ENCODE measurements at places on chromosomes 1 and 21. TPM values are rescaled to one million over a fixed set of nuclear protein-coding genes. Genes with fewer than 3 reads are reported as not detected.
A peak's percentile ranks its signal among the peaks of the same experiment; 100 is the strongest.

GRCh38 chr1:179230721-179231120 lies 1.2 kb upstream of the ABL2 start:
- no peak for DNase-seq

LDLRAD1 gene
- total RNA-seq, result not detected

DNA sequence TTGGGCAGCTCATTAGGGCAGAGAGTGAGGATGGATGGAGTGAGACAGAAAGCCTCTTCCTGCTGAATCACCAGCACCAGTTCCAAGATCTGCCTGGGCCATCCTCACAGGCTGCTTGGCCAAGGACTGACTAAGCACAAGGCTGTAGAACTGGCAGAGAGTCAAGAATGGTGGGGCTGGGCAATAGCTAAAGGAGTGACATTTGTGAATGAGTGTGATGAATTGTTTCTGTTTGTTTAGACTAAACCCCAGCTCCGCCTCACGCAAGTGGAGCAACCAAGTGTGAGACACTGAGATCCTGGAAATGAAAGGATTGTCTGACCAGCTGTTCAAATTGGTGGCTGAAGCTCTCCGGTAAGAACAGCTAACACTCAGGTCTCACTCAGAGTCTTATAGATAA lies 38.6 kb downstream of the BRINP2 start:
- peak; percentile 15 for DNase-seq

DNA sequence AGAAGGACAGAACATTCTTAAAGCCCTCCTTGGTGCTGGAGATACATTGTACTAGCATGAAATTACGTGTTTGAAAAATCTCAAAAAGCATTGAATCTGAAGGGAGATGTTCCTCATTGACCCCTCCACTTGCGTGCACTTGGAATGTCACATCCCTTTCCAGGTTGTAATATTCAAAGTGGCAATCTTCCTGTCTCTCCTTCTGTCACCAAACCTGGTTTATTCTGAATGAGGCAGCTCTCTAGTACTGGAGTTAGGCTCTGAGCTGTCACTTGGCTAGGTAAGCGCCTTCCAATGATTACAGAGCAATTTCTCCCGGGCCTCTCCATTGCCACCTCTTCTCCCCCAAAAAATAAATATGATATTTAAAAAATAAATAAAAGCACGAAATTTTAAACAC lies 855 bp downstream of the DSCAM start:
- DNase-seq, result no peak

GRCh38 chr1:12548973-12549459 lies 69.0 kb downstream of the DHRS3 start:
- no peak for DNase-seq

GRCh38 chr1:76279101-76279748 lies 204.7 kb downstream of the ST6GALNAC3 start:
- DNase-seq, result no peak

DNA sequence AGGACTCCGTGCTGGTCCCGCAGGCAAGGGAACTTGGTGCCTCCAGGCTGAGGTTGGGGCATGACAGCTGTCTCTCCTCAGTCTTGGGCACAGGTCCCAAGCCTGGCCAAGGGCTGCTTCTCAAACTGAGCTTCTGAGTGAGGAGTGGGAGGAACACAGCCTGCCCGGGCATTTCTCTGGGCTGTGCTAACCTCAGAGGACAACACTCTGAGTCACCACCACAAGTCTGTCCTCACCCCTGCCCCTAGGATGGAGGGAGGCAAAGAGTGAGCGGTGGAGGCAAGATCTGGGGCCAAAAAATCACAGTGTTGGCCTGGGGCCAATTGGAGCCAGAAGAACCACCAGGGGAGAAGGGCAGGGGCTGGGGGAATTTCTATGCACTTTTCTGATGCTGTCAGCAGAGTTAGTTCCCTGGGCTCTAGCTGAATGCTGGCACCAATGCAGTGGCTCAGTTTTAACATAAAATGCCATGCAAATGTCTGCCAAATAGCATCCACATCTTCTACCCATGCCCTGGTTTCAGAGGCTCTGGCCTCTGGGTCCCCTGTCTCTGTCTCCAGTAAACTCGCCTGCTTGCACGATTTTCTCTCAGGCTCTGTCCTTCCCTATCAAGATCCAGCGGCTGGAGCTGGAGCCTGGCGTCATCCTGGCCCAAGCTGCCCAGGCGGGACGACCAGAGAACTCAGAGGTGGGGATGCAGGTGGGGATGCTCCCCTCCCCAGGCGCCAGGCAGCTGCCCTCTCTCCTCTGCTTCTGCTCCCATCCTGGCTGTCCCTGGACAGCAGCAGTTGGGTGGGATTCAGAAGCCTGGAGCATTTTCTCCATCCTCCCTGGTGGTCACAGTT lies 11.0 kb upstream of the CDK18 start:
- DNase-seq, result no peak

DNA sequence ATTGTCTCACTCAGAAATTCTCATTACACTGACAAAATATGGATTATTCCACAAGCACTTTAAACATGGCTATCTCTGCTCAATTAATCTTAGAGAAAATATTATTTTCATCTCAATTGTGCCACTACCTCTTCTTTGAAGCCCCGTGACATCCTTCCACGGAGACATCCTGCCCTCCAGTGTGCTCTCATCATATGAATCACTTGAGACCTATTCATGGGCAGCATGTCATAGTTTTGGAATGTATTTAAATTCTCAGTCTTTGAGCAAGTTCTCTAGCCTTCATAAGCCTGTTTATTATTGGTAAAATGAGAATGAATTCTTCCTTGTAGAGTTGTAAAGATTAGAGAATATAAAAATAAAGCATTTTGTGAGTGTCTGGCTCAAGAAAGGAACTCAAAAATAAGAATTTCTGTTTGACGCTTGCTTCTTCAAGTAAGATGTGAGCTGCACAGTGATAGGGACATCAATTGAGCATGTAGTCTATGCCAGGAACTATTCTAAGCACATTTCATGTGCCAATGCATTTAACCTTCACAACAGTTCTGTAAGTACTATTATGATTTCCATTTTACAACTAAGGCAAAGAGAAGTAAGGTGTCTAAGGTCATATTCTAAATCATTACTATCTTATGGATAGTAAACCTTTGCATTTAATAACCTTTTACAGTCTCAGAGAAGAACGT lies 557.4 kb upstream of the ZRANB2 start:
- no peak for DNase-seq

DNA sequence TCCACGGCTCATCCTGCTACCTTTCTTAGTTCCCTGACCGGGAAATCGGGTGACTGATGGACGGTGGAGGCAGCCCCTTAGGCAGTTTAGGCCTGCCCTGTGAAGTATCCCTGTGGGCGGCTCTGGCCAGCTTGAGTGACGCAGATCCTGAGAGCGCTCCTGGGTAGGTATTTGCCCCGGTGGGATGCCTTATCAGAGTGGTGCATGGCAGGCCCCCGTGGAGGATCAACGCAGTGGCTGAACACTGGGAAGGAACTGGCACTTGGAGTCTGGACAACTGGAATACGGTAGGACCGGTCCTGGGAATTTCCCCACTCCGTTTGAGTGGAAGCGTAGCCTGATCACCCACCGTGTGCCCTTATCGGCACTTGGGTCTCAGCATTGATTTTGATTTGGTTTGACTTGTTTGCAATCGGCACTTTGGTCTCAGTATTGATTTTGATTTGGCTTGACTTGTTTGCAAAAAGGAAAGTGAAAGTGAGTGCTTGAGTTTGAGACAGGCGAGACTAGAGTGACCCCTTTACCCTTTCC lies 15.2 kb downstream of the PLA2G2F start:
- DNase-seq, result no peak

MAP3K21 gene
- 0.26 TPM for total RNA-seq

GNG4 gene
- total RNA-seq, result not detected

- no peak for DNase-seq
Observed at GRCh38 chr1:29689372-29690030, 453.2 kb downstream of the PTPRU start.

- DNase-seq, result no peak
Observed at GRCh38 chr1:157916887-157917570, 75.4 kb upstream of the CD5L start.

DNA sequence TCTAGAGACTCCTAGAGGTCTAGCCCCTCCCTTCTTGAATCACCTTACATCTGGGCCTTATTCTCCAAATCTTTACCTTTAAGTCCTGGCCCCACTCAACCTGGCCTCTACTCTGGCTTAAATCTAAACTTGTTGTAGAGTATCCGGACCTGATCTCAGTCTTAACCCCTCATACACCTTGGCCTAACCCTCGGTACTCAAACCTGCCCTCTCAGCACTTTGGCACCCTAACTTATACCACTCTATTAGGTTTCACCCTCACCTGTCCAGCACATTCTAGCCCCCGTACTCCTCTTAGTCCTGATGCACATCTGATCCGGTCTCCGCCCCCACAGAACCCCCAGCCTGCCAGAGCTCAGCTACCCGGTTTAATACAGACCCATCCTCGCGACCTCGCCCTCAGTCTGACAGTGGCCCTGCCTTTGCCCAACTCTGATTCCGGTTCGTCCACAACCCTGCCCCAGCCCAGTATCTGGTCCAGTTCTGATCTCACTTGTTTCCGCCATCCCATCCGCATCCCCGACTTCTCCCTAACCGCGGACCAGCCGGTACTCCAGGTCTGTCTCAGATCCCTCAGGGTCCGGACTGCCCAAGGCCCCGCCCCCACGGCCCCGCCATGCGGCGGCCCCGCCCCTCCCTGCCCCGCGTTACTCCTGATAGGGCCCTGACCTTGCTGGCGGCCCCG lies 1.5 kb downstream of the TRIM62 start:
- no peak for DNase-seq

GRCh38 chr21:16113052-16113715 lies 383.4 kb downstream of the USP25 start:
- DNase-seq, result no peak

HSD17B7 gene
- 38.4 TPM for total RNA-seq

GRCh38 chr1:31239653-31240241 lies at the start of gene NKAIN1:
Gene NKAIN1 (minus strand): TSS chr1:31239887. CDS start chr1:31239547, 340 bp downstream.
- no peak for DNase-seq

MAP1LC3C gene
- total RNA-seq, result 0.11 TPM

GRCh38 chr1:165637427-165637826 lies 6.4 kb downstream of the MGST3 start:
- DNase-seq, result peak; percentile 64

DNA sequence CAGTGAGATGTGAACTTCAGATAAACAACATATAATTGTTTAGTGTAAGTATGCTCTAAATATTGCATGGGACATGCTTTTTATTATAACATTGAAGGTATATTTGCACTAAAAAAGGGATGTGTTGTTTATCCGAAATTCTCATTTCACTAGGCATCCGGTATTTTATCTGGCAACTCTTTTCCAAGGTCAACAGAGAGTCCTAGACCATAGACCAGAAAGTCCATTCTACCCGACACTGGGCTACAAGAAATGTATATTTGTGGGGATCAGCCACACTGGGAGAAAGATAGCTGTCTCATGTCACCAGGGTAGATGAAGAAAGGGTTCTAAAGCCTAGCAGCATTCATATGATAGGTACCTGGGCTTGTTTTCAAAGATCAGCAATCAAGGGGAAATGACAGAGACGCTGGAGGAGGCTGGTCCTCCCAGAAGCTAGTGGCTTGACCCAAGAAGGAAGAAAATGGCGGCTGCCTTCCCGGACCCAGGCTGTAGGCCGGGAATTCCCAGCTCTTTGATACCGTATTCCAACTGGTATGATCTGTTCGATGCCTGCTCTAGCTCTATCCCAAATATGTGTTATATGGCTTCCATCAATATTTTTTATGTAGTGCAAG lies 161.1 kb upstream of the IRF2BP2 start:
- DNase-seq, result no peak

DNA sequence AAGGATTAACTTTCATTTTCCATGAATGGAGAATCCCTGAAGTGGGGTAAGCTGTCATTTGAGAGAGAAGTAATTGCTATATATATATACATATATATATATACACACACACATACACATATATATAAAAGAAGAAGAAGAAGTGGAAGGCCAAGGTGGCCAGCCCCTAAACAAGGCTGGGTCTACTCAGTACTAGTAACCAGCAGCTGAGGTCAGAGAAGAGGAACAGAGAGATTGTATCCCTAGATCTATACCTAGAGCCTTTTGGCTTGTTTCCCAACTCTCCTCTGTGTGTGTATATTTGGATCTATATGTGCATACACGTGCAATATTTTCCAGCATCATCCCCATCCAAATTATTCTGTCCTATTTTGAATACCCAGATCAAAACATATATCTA lies 5.2 kb downstream of the TNFSF4 start:
- no peak for DNase-seq

GRCh38 chr21:46062471-46063211 lies 35.3 kb upstream of the COL6A2 start:
- DNase-seq, result no peak

DNA sequence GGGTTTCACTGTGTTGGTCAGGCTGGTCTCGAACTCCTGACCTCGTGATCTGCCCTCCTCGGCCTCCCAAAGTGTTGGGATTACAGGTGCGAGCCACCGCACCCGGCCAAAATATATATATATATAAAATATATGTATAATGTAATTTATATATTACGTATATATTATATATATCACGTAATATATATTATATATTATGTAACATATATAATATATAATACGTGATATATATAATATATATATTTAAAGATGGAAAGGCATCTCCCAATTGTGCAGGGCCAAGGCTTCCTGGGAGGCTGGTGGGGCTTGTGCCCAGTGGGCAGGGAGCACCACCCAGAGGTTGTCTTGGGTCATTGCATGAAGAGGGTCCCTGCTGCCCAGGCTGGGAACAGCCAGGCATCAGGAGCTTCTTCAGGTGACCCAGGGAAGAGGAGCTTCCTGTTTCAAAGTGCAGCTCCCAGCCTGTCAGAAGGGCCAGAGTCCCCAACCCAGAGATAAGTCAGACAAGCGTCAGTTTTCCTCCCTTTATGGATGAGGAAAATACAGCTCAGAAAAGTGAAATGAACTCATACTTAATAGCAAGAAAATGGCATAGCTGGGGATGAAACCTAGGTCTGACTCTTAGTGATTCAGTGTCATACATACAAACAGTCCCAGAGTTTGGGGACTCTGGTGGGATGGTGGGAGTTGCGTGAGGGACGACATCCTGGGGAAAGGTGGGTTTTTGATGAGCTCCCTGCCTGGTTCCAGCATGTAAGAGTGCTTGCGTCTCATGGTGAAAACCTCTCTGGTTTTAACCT lies 12.0 kb downstream of the UBE2Q1 start:
- no peak for DNase-seq

S100A7A gene
- not detected for total RNA-seq

DNA sequence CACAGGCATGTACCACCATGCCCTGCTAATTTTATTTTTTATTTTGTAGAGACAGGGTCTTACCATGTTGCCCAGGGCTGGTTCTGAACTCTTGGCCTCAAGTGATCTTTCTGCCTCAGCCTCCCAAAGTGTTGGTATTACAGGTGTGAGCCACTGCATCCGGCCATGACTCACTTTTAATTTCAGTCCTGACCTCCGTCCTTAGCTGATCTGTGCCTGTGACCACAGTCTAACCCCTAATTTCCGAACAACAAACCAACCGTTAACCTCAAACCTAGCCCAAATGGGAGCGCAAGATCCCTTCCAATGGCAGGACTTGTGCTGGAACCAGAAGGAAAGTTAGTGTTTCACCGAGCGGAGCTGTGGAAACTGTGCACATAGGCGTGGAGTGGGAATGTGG lies 29.3 kb upstream of the MAN1C1 start:
- DNase-seq, result no peak

TFF3 gene
- total RNA-seq, result not detected
